ENCODE measurements at places on chromosomes 3 and 15. TPM values are rescaled to one million over a fixed set of nuclear protein-coding genes. Genes with fewer than 3 reads are reported as not detected.

DNA sequence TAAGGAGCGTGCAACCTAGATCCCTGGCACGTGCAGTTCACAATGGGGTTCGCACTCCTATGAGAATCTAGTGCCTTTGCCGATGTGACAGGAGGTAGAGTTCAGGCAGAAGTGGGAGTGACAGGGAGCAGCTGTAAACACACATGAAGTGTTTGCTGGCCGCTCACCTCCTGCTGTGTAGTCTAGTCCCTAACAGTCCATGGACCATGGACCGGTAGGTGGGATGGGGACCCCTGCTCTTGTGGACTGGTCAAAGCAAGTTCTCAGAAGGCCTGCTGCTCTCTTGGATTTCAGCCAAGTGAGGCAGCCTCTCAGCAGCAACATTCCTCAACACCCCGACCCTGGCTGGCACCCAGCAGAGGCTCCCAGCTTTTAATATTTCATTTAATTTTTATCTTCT is 58.2 kb upstream of the SNRPA1 start:
- no peak for ATAC-seq

DNA sequence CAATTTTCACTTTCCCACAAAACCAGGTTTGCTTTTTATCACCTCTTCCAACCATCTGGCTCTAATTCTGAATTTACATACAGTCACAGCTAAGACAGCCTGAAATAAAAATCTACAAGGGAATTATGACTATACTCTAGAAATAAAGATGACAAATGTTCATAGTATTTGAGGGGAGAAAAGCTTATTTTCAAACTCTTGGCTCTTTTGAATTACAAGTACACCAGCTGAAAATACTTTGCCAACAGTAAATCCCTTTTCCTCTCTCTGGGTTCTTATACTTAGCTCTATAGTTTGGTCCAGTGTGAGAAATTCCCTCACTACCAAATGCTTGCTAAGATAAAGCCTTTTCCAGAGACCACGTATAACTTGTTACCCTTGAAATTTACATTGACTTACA is 1037.9 kb downstream of the ROBO1 start:
- no peak for ATAC-seq

DNA sequence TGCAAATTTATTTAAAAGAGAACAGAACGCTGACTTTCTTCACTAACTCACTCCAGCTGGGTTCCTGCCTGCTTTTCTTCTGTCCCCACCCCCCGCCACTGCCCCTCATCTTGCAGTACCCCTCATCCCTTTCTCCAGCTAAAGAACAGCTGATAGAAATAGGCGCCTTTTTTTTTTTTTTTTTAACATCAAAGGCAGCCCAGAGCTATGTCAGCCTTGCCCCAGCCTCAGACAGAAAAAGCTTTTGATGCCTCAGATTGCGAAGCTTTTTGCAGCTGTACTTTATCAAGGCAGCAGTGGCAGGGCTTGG is 1.8 kb downstream of the CADPS start:
- ATAC-seq = no peak

GRCh38 chr15:59111251-59111650 is 6.3 kb downstream of the CCNB2 start:
- ATAC-seq = no peak

- ATAC-seq = peak; percentile 94
Observed at GRCh38 chr3:45817831-45818522, 21.6 kb upstream of the SLC6A20 start.

Gene TMEM108
- 0.60 TPM for total RNA-seq

Gene CTXN2
- not detected for total RNA-seq

Gene CYP11A1
- 3.2 TPM for total RNA-seq
